ENCODE measurements at places on chromosomes 4 and X.

- DNase-seq = no peak
These were observed 19.1 kb upstream of the MECP2 start for GRCh38 chrX:154116426-154117211.

GRCh38 chrX:131779741-131780140, 235.9 kb downstream of the OR13H1 start:
- no peak for DNase-seq

- no peak for DNase-seq
These were observed 24.0 kb downstream of the GIMD1 start for GRCh38 chr4:106344647-106344970.

GRCh38 chrX:68454476-68455150, 21.3 kb upstream of the OPHN1 start:
- DNase-seq = no peak

GRCh38 chr4:138311771-138312535, 69.8 kb upstream of the SLC7A11 start:
- DNase-seq = no peak

DNA sequence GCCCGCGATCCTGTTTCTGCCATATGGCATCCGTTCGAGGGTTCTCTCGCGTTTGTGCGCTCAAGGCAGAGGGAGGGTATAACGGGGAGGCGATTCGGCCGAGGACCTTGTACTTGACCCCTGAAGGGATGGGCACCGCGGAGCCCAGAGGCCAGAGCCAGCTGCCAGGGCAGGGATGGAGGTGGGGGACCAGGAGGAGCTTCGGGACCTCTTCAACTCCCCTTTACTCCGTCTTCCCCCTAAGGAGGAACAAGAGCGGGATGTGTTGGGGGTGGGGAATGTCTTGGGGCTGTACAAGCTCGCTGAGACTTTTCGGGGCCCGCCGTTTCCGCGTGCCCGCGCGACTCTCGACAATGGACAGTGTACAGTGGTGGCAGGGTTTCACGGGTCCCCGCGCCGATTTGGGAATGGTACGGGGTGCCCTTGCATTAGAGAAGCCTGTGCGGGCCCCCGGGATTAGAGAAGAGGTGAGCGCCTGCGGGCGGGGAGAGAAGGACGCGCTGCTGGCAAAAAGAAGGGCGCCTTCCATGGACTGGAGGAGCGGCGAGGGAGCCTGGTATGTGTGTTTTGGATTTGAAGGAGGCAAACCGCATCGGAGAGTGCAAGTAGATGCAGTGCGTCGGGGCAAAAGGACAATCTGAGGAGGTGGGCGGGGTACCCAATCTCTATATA, 760 bp downstream of the UGT8 start:
- no peak for DNase-seq

- no peak for DNase-seq
These were observed 4.7 kb downstream of the SFRP2 start for GRCh38 chr4:153784166-153784699.

All from NCI-H187 (cell line).